ENCODE measurements at places on chromosomes 4 and X.

DNA sequence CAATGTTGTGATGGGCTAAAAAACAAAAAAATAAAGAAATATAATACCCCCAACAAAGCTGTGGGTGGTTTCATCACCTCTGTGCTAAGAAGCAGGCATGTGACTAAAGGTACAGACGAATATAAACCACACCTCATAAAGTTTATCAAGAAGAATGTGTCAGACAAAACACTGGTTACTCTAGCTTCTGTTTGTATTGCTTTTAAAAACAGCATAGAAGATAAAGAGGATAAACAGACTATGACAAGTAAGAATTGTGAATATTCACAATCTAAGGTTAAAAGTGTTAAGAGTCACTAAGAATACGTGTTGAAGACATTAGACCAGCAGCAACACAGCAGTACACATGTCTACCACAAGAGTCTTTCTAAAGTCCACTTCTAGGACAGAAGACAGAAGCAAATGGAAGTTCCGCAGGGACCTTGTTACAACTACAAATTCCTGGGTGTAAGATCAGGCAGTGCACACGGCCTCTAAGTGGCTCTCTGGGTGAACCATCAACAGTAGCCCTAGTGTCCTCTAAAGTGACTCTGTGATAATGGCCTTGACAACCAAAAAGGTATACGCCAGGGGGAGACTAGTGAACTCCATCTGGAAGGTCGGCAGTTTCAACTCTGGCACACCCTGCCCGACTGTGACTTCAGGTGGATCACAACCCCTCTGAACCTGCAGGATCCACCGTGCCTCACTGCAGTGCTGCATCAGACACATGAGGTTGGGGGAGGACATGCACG lies 8.3 kb upstream of the FGFBP2 start:
- no peak for DNase-seq

GRCh38 chrX:120361764-120362305 lies at the start of gene ATP1B4:
ATP1B4 (plus strand) TSS chrX:120362089; CDS start chrX:120362169, 80 bp downstream.
- no peak for DNase-seq

DNA sequence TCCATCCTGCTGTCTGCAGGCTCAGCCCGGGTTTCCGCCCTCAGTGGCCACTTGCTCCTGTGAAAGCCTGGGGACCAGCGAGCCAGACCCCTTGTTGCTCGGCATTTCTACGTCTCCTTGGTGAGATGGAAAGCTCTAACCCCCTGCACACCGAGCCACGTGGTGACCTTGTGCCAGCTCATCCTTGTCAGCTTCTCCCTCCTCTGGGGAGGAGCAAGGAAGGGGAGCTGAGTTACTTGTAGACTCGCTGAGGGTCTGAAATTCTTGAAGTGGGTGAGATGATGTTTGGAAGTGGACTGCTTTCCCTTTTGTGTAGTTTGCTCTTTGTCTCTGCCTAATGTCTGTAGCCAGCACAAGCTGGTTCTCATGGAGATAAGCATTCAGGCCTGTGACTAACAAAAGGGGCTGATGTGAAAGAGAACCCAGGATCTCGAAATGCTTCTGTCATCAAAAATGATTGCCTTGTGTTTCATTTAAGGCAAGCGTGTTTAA lies 29.3 kb downstream of the RGS12 start:
- no peak for DNase-seq

DNA sequence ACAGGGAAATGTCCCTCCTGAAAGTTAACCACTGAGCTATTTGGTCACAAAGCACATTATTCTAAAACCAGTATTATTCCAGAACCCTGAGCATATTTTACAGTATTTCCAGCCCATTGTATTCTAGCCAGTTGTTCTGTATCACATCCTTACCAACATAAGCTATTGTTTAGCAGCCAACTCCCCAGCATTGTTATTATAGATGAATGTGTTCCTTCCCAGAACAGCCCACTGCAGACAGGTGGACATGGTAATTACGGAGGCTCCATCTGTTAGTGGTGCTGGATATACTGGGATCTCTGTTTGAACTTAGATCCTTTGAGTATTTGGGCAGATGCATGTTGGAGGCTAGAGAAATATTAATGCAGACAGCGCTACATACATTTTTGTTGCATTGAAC lies 126.1 kb downstream of the MGST2 start:
- no peak for DNase-seq

DNA sequence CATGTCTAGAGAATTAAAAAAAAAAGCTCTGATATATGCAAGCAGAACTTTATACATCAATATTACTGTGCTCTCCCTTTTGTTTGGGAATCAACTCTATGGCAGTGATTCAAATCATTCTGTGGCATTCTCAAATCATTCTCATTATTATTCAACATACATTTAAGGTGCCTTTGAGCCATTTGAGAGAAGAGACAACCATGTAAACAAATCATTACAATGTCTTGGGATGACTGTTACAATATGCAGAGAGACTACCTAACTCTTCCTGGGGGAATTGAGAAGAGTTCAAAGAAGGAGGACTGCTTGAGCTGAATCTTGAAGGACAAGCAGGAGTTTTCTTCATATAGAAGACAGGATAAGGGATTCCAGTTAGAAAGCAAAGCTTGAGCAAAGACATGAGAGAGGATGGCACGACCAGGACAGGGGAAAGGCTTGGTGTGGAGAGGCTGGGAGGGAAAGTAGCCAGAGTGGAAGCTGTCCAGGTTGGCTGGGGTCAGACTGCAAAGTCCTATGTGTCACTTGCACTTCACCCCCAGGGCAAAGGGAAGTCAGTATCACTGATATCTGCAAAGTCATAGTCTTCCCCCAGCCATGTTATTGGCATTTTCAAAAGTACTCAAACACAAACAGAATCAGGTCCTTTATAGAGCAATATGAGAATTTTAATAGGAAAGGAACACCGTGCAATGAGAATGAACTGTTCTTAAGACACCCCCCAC lies 9.0 kb downstream of the SEC24D start:
- DNase-seq = peak; percentile 61

- no peak for DNase-seq
Observed at GRCh38 chr4:139719381-139720101, 53.9 kb downstream of the MGST2 start.

- no peak for DNase-seq
Observed at GRCh38 chr4:168880811-168881595, 129.1 kb downstream of the CBR4 start.

DNA sequence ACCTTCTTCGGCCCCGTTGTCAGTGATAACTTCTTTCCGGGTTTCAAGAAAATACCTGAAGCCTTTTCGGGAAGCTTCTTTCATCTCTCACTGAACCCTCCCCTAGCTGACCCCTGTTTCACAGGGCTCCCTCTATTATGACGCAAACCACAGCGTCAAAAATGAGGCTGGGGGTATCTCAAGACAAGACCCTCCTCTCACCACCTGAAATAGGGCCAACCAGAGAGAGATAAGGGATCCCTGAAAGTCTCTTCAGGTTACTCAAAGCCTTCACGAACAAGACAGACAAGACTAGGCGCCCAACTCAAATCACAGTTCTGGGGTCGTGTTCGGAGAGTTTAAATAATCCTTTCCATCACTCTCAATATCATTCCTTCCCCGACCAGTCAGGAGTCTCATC lies 1.2 kb downstream of the PHF8 start:
- DNase-seq = no peak

GRCh38 chr4:139676913-139677585 lies 11.4 kb downstream of the MGST2 start:
- no peak for DNase-seq

DNA sequence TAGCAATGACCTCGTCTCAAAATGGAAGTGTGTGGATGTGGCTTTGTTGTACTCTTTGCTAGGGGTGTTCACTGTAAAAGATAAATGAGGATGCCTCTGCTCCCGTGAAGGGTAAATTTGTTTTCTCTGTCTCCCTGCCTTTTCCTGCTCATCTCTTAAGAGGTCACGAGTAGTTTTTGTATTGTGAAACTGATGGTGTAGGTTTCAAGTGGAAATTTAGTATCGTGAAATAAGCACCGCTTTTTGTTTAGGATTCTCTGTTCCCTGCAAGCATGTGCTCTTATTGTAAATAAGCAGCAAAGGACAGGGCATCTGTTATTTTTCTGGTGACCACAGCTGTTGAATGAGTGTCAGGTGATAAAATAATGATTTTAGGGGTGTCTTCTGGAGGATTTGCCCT lies 104.6 kb downstream of the PHEX start:
- no peak for DNase-seq

GRCh38 chr4:186759990-186760389 lies 36.3 kb upstream of the FAT1 start:
- no peak for DNase-seq

- DNase-seq = no peak
Observed at GRCh38 chrX:50704360-50704759, 109.6 kb downstream of the SHROOM4 start.

DNA sequence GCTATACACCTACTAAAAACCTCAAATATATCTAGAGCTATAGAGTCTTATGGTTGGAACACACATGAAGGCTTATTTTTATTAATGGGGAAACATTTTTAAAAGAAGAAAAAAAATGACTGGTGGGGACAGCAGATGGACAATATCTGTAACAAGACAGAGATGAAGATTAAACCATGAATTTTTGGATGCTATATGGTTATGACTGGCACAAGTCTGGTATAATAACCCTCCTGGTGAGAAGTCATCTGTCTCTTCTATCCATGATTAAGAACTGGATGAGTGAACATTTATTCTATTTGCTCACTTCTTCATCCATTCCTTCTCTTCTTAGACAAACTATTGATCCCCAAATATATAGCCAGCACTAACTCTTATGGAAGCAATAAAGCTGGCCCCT lies 104.4 kb downstream of the EFHC2 start:
- DNase-seq = no peak

DNA sequence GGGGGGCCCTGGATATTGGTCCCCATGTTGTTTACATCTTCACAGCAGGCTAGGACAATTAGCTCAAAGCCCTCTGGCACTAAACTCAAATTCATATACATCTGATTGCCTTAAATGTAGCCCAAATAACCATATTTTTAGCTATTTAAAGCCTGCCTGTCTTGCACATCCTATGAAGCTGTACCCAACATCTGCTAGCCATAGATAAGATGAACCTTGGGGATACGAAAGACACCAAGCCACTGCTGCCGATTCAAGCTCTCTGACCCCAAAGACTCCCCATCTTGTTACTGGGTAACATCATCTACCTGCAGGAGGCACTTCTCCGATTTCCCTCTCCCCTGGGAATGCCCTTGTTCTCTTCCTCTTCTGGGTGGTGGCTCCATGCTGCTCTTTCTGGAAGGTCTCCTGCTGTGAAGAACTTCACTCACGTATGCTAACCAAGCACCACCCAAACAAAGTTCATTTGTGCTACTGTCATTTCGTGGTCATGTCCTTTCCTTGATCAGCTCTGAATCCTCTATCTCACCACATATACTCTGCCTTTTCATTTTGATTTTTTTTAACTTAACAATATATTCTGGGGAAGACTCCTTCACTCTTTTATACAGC lies 107.7 kb upstream of the ATXN3L start:
- no peak for DNase-seq

GRCh38 chr4:141569141-141569540 lies 67.2 kb upstream of the IL15 start:
- DNase-seq = no peak

DNA sequence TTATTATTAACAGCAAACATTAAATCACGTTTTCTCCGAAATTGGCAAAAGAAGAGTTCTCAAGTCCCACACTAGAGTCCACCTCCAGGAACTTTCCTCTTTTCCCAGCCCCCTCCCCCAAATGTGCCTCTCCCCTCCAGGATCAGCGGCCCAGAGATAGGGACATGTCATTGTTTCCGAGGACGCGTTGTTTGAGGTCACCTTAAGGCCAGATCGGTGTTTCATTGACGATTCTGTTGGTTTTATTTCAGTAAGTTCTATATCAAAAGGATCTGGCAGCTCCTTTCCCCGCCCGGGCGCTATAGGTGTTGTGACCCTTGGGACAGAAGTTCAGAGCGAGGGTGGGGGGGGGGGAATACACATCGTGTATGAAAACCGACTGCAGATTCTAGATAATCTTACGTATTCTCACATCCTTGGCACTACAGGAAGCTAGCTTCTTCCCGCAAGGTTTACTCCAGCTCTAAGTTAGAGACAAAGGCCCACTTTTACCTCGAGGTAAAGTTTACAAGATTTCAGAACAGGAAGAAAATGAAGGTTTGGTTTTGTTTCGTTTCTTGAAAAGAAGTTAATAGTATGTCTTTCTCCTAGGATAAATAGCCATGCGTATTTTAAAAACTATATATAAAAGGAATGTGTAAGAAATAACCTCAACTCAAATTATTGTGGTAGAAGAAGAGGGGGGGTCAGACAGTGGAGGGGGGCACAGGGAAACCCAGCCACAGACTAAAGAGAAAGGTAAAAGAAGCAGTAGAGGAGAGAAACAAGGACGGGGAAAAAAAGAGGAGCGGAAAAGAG lies 739 bp upstream of the MSX1 start:
- DNase-seq = no peak

GRCh38 chr4:174592985-174593335 lies 70.7 kb upstream of the HPGD start:
- DNase-seq = no peak

GRCh38 chr4:74919783-74920182 lies 13.1 kb upstream of the PARM1 start:
- no peak for DNase-seq

DNA sequence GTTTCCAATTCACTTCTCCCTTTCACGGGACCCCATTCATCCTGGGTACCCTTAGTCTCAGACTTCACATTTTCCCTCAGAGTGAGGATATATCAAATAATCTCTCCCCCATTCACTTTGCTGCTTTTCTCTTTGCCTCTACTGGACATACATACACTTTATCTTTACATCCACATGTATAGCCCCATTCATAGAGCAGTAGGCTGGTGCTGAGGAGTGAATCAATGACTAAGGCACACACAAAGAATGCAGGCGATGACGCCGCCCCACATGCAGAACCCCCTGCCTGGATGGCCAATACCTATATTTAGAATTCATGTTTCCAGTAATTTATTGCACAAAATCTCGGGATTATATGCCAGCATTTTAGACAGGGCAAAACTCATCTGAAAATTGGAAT lies 554.3 kb upstream of the TENM3 start:
- no peak for DNase-seq

Measured in Peyer's patch (tissue), 4 donors.